ENCODE measurements at places on chromosomes 11 and 22.

DNA sequence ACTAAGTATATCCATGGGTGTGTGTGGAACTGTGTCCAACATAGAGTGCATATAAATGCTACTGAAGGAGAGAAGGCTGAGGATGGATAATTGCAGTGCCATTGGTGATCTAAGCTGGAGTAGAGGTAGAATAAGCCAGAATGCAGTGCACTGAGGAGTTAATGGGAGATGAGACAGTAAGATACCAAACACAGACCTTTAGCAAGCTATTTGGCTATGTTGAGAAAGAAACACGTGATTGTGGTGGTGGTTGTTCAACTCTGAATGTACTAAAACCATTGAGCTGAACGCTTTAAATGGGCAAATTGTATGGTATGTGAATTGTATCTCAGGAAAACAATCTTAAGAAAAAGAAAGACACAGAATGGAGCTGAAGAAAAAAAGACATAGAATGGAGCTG lies 22.8 kb downstream of the JAML start:
- no peak for DNase-seq

DNA sequence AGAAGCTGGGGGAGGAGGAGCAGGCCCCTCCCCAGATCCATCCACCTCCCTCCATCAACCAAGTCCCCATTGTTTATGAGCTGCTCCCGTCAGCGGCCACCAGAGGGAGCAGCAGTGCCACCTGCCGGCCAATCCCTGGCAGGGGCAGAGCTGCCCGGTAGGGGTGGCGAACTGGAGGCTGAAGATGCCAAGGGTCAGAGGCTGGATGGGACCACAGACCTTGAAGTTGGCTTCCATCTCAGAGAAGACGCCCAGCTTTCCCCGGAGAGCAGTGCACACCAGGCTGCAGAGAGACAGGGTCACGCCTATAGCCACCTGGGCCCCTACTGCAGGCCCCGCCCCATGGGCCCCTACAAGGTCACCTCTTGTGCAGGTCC lies 3.6 kb downstream of the FIBP start:
- peak; percentile 47 for DNase-seq

DNA sequence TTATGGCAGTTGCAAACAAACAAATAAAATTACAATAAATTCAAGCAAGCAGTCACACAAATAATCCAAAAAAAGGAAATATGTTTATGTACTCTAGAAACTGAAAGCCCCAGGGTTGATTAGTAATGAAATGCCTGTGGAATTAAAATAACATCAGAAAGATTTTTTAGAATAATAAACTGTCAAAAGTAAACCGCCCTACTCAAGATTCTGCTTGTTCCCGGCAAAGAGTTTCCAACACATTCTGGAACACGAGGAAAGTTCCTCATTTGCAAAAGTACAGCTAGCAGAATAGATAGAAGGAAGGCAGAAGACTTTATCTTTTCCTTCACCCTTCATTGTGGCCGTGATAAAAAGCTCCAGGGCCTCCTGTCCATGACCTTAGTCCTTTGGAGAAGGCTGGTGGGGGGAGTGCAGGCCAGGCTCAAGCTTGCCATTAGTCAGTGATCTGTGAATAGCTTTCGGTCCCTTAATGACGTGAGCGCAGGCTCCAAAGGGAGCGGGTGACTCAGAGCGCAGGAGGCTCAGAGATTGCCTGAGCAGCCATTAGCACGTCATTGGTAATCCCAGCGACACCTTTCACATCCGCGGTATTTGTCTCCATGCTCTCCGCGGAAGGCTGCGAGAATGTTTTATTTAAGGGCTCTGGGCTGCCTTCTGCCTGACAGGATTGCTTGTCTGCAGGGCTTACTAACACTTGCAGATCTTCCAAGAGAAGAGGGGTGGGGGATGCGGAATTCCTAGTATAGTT lies 458.3 kb downstream of the METTL15 start:
- DNase-seq, result no peak

GRCh38 chr11:72743321-72744221 lies 8.6 kb downstream of the ARAP1 start:
- DNase-seq, result no peak

DNA sequence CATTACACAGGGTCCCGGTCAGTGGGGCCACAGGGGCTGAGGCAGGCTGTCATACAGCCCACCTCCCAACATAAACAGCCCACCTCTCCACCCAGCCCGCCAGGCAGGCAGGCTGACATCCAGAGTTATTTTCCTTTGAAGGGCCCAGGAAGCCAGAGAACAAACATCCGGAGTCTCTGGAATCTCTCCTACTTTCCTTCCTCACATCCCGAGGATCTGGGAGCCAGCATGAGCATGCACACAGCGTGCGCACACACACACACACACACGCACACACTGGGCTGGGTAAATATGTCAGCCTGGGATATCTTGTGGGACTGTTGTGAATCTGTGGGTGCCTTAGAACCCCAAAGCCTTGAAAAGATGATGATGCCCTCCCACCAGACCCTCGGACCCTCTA lies 55.4 kb downstream of the PDE2A start:
- DNase-seq, result no peak

DNA sequence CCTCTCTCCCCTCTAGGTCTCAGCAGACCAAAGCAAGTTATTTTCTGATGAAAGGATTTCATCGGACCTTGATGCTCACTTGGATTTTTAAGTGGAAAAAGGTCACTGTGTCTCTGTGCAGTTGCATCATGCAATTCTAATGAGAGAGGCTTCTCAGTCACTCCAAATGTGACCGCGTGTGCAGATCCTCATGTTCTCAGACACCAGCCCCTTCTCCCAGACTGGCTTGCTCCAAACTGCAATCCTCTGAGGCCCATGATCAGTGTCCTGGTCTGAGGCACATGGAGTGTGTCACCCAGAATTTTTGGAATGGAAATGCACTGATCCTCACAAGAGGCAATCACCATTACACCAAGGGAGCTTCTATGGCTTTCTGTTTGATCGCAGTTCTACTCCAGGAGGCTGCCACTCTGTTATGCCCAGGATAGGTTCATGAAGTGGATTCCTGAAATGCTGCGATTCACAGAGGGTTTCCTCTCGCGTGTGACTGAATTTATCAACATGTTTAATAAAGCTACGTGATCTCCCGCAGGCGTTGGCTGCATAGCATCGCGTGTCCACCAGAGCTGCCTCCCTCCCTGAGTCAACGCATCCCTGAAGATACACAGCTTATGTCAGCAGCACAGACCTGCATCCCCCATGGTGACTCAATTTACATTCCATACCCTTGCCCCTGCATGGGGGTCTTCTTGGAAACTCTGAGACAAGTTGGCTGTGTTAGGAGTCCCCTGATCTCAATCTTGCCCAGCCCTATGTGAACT lies 544.6 kb upstream of the B3GAT1 start:
- no peak for DNase-seq

DNA sequence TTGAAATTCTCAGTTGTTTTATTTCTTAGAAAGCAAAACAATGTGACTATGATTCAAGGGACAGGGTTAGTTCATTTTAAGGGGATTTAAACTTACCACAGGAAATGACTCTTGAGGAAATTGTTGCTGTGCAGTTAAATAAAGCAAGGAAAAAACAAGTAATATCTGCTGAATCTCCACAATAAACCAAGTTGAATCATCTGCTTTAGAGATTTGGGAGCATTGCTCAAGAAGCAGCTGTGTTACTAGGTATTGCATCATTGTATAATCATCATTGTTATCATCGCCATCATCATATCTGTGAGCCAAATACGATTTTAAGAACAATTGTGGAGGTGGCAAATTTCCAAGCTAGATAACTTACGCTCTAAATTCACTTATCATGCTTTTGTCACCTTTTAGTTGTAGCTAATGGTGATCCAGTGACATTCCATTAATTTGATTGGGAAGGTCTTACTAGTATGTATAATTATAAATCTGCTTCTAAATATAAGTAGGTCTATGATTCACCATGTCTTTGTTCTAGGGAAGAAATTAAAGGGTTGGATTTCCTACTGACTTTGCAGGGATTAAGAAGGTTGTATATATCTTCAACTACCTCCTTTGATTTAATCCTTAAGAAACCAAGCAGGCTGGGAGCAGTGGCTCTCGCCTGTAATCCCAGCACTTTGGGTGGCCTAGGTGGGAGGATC lies 19.9 kb downstream of the MMP10 start:
- DNase-seq, result no peak

Measured in stimulated activated CD4-positive, alpha-beta T cell treated with anti-CD3 and anti-CD28 coated beads, TNF-alpha, amount 100 ng/mL, for 1 hour (primary cell).